ENCODE measurements at places on chromosomes 16 and 17.

- no peak for DNase-seq
Measured at GRCh38 chr17:59493867-59494266, 71.5 kb upstream of the DHX40 start.

- peak; percentile 9 for DNase-seq
Measured at GRCh38 chr17:53135969-53136368, 686.8 kb upstream of the KIF2B start.

- no peak for DNase-seq
Measured at GRCh38 chr17:39679521-39680192, 8.2 kb downstream of the PGAP3 start.

- no peak for DNase-seq
Measured at GRCh38 chr16:1460602-1461138, 14.2 kb downstream of the CLCN7 start.

- DNase-seq, result peak; percentile 75
Measured at GRCh38 chr17:38867179-38867967, 2.5 kb upstream of the LASP1 start.

GRCh38 chr17:6196355-6196754 is 126.2 kb downstream of the WSCD1 start:
- no peak for DNase-seq

DNA sequence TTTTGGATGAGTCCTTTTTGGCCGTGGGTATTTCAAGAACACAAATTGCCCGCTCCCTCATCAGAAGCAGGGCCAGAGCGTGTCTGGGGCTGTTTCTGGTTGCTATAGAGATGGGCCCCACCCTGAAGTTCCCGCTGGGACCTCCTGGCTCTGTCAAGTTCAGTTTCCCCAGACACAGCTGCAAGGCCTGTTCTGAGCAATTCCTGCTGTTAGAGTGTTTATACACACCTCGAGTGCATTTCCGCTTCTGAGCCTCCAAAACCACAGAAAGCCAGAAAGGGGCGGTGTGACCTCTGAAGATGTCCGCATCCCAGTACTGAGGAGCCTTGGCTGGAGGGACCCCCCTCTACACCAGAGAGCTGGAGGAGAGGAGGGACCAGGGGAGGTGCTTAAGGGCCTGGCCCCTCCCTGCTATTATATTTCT is 9.3 kb upstream of the WBP2 start:
- peak; percentile 97 for DNase-seq

GRCh38 chr16:49748322-49748721 is 107.6 kb downstream of the ZNF423 start:
- DNase-seq, result no peak

- DNase-seq, result no peak
Measured at GRCh38 chr16:87123356-87124001, 193.7 kb downstream of the C16orf95 start.

DNA sequence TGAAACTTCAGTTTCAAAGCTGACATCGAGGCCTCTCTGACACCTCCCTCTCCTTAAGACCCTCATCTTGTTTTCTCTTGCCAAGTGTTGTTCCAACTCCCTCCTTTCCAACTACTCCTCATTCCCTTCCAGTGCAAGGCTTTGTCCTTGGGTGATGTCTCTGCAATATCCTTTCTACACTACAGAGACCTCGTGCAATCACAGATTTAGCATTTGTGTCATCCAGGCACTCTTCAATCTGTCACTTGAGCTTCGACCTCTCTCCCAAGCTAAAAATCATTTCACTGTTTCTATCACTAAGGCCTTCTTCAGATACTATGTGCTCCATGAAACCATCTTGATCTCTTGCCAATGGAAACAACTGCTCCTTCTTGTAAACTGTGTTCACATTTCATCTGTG is 31.6 kb downstream of the TEKT3 start:
- peak; percentile 75 for DNase-seq

DNA sequence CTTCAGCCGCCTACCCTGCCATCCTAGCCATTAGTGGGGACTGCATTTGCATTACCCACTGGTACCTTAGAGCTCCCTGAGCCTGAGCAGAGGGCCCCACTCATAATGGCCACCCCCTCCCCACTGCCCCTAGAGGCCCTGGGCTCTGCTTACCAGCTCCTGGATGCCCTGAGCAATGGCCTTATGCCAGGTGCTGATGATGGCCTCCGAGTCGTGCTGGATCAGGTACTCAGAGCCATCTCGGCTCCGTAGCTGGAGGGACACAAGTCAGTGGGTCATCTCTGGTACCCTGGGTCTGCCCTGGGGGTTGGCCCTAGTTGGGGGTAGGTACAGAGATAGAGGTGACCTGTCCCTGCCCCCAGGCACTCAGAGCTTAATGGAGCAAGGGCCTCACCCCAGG is 34.9 kb downstream of the ARHGAP27 start:
- no peak for DNase-seq

DNA sequence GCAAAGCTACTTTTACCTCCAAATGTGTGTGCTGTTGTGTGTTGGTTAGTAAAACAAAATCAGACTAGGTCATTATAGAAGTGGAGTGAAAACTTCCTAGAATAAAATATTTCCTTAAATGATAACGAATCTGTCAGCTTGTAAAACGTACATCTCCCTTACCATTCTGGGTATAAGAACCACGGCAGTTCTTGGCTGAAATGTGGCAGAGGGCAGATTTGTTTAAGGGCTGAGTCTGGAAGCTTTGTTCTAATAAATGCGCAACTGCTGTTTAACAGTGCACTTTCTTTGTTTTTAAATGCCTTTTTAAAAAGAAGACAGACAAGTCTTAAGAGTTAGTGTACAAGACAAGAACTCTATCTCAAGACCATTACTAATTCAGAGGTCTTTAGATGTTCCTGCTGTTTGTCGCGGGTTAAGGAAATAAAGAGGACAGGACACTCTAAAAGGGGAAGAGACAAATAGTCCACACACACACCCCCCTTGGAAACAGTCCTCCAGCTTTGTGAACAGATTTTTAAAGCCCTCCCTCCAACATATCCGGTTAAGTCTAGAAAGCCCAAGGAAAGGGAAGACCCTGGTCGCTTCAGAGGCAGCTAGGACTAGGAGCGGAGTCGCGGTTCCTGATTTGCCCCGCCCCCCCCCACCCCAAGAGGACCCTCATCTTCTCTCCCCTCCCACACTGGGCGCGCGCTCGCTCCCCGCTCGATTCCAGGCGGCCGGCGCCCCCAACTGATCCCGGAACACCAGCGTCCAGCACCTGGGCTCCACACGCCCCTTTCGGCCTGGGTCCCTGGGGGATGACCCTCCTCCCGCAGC is 658 bp downstream of the SYNRG start:
- DNase-seq, result peak; percentile 79

GRCh38 chr16:90031186-90031930 is 12.1 kb upstream of the DBNDD1 start:
- no peak for DNase-seq

GRCh38 chr17:42704837-42705494 is 22.6 kb downstream of the CNTNAP1 start:
- no peak for DNase-seq

DNA sequence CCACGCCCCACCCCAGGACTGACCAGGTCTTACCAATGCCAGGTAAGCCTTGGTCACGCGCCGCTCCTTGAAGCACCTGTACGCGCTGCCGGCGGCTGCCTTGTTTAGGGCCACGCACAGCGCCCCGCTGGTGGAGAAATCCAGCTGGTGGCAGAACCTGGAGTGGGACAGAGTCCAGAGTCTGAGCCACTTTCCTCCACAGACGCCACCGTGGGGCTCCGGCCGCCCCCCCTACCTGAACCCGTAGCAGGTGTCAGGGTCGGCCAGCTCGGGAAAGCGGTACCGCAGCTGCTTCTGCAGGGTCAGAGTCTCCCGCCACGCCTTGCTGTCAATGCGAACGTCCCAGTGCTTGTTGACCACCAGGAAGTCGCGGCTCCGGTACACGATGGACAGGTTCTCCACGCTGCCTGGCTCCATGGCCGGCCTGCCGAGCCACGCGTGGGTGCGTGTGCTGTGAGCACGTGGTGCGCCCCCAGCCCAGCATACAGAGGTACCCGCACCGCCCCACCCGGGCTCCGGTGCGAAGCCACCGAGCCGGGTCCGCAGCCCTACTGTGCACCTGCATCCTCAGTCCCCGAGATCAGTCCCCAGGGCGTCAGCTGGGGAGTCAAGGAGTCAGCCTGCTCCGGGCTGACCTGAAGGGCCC is 737 bp downstream of the RPUSD1 start:
- no peak for DNase-seq

- DNase-seq, result no peak
Measured at GRCh38 chr16:67882374-67883145, 2.1 kb upstream of the NRN1L start.

DNA sequence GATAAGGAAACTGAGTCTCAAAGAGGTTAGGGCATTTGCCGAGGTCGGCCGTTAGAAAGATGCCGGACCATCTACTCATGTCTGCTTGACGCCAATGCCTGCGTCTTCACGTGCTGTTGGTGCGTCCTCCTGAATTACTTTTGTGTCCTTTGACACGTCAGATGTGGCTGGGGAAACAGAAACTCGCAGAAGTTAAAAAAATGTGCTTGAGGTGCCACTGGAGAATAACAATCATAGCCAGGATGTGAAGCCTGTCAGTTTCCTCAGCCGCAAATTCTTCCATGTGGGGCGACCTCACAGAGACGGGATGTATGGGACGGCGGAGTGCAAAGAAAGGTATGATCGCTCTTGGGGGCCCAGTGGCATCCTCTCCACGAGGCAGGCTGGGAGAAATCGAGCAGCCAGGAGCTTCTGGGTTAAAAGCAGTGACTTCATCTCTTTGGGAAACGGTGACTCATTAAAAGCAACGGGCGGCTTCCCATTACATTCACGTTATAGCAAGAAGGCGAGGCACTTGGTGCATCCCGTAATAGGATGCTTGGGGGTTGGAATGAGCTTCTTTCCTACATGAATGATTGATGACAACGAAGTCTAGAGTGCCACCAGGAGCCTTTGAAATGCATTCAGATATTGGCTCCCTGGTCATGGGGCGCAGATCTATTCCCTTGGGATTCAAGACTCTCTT is 67.8 kb downstream of the BMERB1 start:
- no peak for DNase-seq

Measured in lung (tissue), 17 donors.